ENCODE measurements at places on chromosomes 2 and 18. TPM values are rescaled to one million over a fixed set of nuclear protein-coding genes. Genes with fewer than 3 reads are reported as not detected.

- no peak for DNase-seq
- H3K27me3 ChIP-seq: no peaks in the 10 kb centered on the region
- no peaks in the 10 kb centered on the region for H3K36me3 ChIP-seq
- no peak overlapping the region for H3K27ac ChIP-seq
- H3K4me1 ChIP-seq: no peaks in the 10 kb centered on the region
Measured at GRCh38 chr2:84776011-84776410, 104.9 kb downstream of the TRABD2A start.

- H3K36me3 ChIP-seq: peaks cover 7% of the 10 kb centered on the region
- DNase-seq: no peak
- no peak overlapping the region for H3K4me3 ChIP-seq
- no peaks in the 10 kb centered on the region for H3K27me3 ChIP-seq
- H3K4me1 ChIP-seq: no peaks in the 10 kb centered on the region
- H3K27ac ChIP-seq: peak overlapping the region; percentile 74
Measured at GRCh38 chr2:239138610-239139009, 262.2 kb downstream of the HDAC4 start.

DNA sequence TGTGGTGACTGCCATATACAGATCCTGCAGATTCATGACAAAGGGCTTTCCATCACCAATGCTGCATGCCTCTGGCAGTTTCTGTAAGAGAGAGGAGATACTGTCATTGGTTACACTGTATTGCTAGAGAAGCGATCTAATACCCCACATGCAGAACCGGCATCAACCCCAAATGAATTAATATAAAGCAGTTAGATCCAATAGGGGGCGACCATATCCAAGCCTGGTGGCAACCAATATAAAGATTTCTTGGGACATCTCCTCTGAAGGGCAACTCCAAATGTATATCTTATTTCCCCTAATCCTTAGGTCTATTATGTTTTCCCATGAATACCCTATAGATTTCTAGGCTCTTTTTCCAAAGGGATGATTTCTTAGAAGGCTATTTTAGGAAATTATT lies 17.4 kb upstream of the IHH start:
- peaks cover 12% of the 10 kb centered on the region for H3K36me3 ChIP-seq
- DNase-seq: no peak
- H3K4me1 ChIP-seq: peaks cover 7% of the 10 kb centered on the region
- no peaks in the 10 kb centered on the region for H3K27me3 ChIP-seq
- H3K4me3 ChIP-seq: no peak overlapping the region
- H3K27ac ChIP-seq: no peak overlapping the region

DNA sequence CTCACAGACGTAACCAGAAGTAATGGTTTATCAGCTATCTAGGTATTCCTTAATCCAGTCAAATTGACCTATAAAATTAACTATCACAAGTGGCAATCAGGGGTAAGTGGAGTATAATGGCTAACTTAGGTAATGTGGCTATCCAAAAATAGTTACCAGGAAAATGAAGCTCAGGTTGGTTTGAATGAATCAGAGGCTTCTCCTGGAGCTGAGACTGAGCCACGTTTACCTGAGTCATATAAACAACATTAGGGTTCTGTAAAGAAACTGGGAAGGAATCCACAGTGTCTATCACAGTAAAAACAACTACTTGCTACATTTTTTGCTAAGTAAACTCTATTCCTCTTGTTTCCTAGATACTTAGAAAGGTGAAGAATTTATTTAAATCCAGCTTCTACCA lies 236.0 kb upstream of the SPHKAP start:
- H3K4me3 ChIP-seq: no peak overlapping the region
- H3K4me1 ChIP-seq: no peaks in the 10 kb centered on the region
- no peak overlapping the region for H3K27ac ChIP-seq

DNA sequence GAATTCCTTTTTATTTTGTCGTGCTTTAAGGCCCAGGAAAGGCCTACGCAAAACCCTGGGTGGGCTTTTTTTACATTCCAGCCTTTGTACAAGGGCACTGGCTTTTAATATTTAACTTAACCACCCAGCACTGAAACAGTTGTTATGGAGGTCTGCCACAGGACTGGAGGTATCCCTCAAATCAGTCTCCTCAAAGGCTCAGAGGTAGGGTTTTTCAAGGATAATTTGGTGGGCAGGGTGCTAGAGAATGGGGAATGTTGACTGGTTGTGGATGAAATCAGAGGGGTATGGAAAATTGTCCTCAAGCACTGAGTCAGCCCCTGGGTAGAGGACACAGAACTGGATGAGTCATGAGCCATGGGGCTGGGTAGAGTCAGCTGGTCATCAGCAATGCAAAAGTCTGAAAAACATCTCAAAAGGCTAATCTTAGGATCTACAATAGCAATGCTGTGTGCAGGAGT lies 443.1 kb downstream of the THSD7B start:
- no peak overlapping the region for H3K4me3 ChIP-seq
- no peaks in the 10 kb centered on the region for H3K27me3 ChIP-seq
- no peaks in the 10 kb centered on the region for H3K36me3 ChIP-seq
- H3K27ac ChIP-seq: no peak overlapping the region
- H3K4me1 ChIP-seq: no peaks in the 10 kb centered on the region

GRCh38 chr2:38547791-38548190 lies 54.9 kb downstream of the HNRNPLL start:
- no peaks in the 10 kb centered on the region for H3K27me3 ChIP-seq
- peaks cover 3% of the 10 kb centered on the region for H3K4me1 ChIP-seq
- DNase-seq: no peak
- no peak overlapping the region for H3K4me3 ChIP-seq
- H3K27ac ChIP-seq: no peak overlapping the region
- H3K36me3 ChIP-seq: peaks cover 12% of the 10 kb centered on the region

Gene SGPP2
- not detected for total RNA-seq
